ENCODE measurements at places on chromosomes 6 and 20.

DNA sequence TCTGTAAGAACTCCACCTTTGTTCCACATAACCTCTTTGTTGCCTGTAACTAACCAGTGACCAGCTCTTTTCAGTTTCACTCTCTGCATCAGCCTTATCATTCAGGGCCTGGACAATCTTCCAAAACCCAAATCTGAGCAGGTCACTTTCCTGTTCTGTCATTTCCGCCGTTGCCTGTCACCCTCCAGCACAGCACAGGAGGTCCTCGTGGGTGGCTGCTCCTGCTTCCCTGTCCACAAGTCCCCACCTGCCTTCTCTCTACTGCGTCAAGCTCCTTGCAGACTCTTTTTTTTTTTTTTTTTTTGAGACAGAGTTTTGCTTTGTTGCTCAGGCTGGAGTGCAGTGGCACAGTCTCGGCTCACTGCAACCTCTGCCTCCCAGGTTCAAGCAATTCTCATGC is 73.9 kb downstream of the MTHFD1L start:
- no peak for DNase-seq
- no peaks in the 10 kb centered on the region for H3K4me1 ChIP-seq
- H3K4me3 ChIP-seq, result no peak overlapping the region
- no peaks in the 10 kb centered on the region for H3K27me3 ChIP-seq
- H3K36me3 ChIP-seq, result peaks cover 27% of the 10 kb centered on the region

DNA sequence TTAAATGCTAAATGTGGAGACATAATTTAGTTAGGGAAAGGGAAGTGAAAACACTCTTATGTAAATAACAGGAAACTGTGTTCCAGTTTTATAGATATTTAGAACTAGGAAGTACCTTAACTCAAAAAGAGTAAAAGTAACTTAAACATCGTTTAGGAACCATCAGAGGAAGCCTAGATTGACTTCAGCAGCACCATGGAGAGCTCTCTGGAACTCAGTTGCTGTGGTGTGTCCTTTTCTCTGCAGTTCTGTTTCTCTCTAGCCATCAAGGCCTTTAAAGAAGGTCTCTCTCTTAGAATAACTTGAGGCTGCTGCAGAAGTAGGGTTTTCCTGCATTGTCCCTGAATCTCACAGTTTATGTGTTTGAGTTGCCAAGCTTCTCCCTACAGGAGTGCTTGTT is 26.9 kb downstream of the CLVS2 start:
- no peaks in the 10 kb centered on the region for H3K27me3 ChIP-seq
- H3K36me3 ChIP-seq, result no peaks in the 10 kb centered on the region
- no peak overlapping the region for H3K4me3 ChIP-seq

DNA sequence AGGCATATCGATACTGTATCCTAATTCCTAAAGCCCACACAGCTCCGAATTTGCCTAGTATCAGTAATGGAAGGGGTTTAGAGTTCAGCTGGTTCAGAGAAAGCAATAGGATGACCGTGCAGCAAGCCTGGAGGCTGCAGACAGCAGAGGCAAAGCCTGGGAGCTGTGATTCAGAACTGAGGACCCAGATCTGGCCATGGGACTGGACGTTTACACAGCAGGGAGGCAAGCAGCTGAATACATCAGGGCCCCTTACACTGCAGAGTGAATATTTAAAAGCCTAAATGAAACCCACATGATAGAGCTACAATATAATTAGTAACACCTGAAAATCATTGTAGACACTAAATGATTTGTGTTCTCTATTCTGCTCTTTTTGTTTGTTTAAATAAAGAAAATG is 38.0 kb downstream of the ELOVL2 start:
- DNase-seq, result no peak
- H3K27me3 ChIP-seq, result peaks cover 5% of the 10 kb centered on the region
- H3K36me3 ChIP-seq, result no peaks in the 10 kb centered on the region
- peaks cover 16% of the 10 kb centered on the region for H3K4me1 ChIP-seq

DNA sequence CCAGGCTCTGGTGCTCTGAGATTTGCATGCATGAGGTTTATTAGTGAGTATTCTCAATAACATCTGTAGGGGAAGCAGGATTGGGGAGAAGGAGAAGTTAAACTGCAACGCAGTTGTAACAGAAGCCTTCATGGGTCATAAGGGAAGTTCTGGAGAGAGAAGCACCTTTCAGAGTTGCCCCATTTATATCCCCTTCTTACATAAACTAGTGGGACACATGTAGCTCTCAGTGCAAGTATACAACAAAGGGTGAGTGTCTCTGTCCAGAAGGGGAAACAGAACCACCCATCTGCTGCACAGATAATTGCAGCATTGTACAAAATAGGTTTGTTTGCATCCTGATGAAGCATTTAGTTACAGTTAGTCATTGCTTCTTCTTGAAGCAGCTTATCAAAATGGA is 4.3 kb upstream of the ADGB start:
- H3K4me3 ChIP-seq, result no peak overlapping the region
- H3K4me1 ChIP-seq, result peaks cover 9% of the 10 kb centered on the region
- H3K27ac ChIP-seq, result no peak overlapping the region
- no peaks in the 10 kb centered on the region for H3K27me3 ChIP-seq

DNA sequence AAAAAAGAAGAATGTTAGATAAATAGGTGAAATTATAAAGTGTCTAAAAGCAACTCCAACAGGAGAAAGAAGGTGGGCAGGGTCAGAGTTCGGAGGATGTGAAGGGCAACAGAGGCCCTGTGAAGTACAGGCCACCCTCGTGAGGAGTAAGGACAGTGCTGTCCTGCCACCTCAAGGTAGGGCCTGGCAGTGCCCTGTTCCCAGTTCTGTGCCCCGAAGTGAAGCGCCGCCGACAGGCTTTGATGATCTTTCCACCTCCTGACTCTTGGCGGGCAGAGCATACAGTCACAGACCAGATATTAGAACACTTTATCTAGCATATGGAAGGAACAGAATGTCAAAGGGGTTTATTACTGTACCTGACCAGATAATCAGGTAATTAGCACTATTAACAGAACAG is 75.8 kb downstream of the GJA10 start:
- H3K36me3 ChIP-seq, result no peaks in the 10 kb centered on the region
- peaks cover 3% of the 10 kb centered on the region for H3K27me3 ChIP-seq
- H3K4me1 ChIP-seq, result no peaks in the 10 kb centered on the region
- no peak for DNase-seq

DNA sequence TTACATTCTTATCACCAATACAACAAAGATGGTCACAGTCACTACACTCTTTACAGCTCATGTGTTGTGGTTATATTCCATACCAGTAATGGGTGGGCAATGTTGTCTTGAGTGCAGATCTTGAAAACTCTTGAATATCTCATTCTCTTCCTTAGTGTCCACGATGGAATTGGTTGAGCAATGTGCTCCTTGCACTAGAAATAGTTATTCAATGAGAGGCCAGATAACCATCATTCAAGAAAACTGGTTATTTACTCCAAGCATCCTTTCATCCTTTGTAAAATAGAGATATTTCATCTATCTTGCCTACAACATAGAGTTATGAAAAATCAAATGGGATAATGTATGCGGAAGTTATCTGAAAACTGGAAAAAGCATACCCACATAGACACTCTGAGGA is 215.9 kb downstream of the ARHGAP18 start:
- no peaks in the 10 kb centered on the region for H3K27me3 ChIP-seq
- H3K27ac ChIP-seq, result no peak overlapping the region
- H3K4me1 ChIP-seq, result peaks cover 6% of the 10 kb centered on the region
- DNase-seq, result no peak
- no peak overlapping the region for H3K4me3 ChIP-seq
- H3K36me3 ChIP-seq, result no peaks in the 10 kb centered on the region

GRCh38 chr20:53903652-53903987 is 166.8 kb downstream of the BCAS1 start:
- no peaks in the 10 kb centered on the region for H3K27me3 ChIP-seq
- DNase-seq, result no peak
- H3K4me1 ChIP-seq, result peaks cover 18% of the 10 kb centered on the region
- H3K27ac ChIP-seq, result no peak overlapping the region
- no peak overlapping the region for H3K4me3 ChIP-seq

- H3K27ac ChIP-seq, result no peak overlapping the region
- no peak overlapping the region for H3K4me3 ChIP-seq
- no peaks in the 10 kb centered on the region for H3K27me3 ChIP-seq
These were observed 63.1 kb downstream of the TTI1 start for GRCh38 chr20:37969949-37970855.

GRCh38 chr6:89284081-89284480 is 31.0 kb downstream of the GABRR2 start:
- peaks cover 1% of the 10 kb centered on the region for H3K4me1 ChIP-seq
- DNase-seq, result no peak
- H3K36me3 ChIP-seq, result no peaks in the 10 kb centered on the region
- no peak overlapping the region for H3K27ac ChIP-seq
- peaks cover 9% of the 10 kb centered on the region for H3K27me3 ChIP-seq

DNA sequence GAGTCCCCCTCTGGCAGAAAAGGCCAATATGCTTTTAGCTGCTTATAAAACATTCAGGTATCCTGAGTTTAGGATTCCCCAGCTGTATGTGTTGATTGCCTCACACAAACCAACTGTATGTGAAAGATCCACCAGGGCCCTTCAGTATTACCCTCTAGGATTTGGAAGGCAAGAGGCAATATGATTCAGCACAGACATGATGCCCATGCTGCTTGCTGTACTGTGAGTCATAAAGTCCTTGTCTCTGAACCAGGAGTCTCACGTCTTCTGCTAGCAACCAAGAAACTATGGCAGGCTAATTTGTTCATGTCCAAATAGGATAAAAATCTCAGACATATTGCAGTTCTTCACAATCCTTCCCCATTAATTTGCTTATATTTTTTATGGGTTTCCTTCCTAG is 789.2 kb upstream of the SLC35B3 start:
- no peaks in the 10 kb centered on the region for H3K27me3 ChIP-seq
- no peak overlapping the region for H3K27ac ChIP-seq
- no peak for DNase-seq
- no peaks in the 10 kb centered on the region for H3K36me3 ChIP-seq

DNA sequence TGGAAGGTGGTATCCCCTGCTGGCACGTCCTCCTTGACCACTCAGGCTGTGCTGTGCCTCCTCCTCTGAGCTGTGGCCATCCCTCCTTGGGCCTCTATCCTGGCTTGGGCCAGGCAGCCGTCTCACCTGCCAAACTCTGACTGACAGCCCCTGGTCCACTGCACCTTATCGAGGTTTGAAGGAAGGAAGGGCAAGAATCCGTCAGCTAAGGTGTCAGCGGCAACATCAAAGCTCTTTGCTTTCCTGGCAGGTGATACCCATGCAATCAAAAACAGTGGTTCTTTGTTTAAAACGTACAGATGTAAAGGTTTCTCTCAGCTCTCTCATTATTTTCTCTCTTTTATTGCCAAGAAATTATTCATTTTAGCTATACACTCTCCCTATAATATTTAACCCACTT is 203.9 kb downstream of the TBXT start:
- H3K4me1 ChIP-seq, result no peaks in the 10 kb centered on the region
- H3K27me3 ChIP-seq, result peaks cover 28% of the 10 kb centered on the region
- H3K27ac ChIP-seq, result no peak overlapping the region
- no peak overlapping the region for H3K4me3 ChIP-seq
- DNase-seq, result no peak

GRCh38 chr6:4274382-4275082 is 139.2 kb upstream of the ECI2 start:
- DNase-seq, result no peak
- H3K27me3 ChIP-seq, result no peaks in the 10 kb centered on the region
- H3K4me1 ChIP-seq, result peaks cover 28% of the 10 kb centered on the region
- peak overlapping the region; percentile 93 for H3K27ac ChIP-seq

DNA sequence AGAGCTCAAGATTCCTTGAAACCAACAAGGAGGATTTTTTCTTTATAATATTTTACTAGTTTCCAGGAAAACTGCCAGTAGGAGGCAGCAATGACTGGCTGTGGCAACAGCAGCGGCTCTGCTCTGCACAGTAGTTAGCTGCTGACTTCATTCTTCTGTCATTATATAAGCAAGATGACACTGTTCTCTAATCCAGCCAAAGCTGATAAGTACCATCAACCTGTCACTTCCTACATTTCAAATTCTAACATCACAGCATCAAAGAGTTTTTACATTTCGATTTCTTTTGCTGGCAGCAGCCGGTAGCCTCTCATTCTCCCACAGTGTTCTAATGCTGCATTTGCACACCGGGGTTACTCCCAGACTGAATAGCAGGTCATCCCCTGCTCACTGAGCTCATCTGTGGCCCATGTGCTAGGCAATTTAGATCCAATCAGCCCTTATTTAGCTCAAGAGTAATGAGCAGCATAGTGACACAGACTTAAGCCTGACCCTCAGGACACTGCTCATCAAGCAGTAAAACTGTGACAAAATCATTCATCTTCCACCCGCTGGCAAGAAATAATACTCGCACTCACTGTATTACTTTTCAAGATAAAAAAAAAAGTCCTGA is 67.8 kb downstream of the MMS22L start:
- peak; percentile 10 for DNase-seq
- H3K36me3 ChIP-seq, result no peaks in the 10 kb centered on the region
- no peaks in the 10 kb centered on the region for H3K27me3 ChIP-seq
- no peak overlapping the region for H3K4me3 ChIP-seq
- H3K27ac ChIP-seq, result peak overlapping the region; percentile 56

GRCh38 chr20:17872959-17873358 is 95.6 kb downstream of the SNX5 start:
- DNase-seq, result no peak
- no peak overlapping the region for H3K4me3 ChIP-seq
- H3K27me3 ChIP-seq, result peaks cover 22% of the 10 kb centered on the region
- H3K4me1 ChIP-seq, result peaks cover 16% of the 10 kb centered on the region
- H3K27ac ChIP-seq, result no peak overlapping the region

GRCh38 chr6:4164117-4164442 is 28.7 kb upstream of the ECI2 start:
- H3K27me3 ChIP-seq, result peaks cover 4% of the 10 kb centered on the region
- no peak overlapping the region for H3K4me3 ChIP-seq
- no peak overlapping the region for H3K27ac ChIP-seq
- no peak for DNase-seq
- peaks cover 4% of the 10 kb centered on the region for H3K36me3 ChIP-seq

DNA sequence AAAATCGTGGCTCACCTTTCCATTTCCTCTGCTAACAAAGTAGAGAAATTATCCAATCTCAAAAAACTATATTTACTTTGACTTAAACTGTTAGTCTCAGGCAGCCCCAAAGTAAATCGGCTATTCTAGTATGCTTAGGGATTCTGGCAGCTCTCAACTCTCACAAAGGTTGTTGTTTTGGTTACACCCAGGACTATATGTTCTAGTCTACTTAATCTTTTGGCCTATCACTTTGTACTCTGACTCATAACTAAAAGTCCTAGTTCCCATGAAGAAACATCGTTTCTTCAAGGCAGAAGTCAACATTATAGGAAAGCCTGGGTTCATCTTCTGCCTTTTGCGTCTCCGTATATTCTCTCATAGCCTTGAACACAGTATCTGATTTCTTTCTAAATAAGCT is 42.3 kb downstream of the MYLK4 start:
- no peak overlapping the region for H3K27ac ChIP-seq
- no peak overlapping the region for H3K4me3 ChIP-seq
- H3K4me1 ChIP-seq, result no peaks in the 10 kb centered on the region
- no peak for DNase-seq
- H3K27me3 ChIP-seq, result peaks cover 7% of the 10 kb centered on the region

DNA sequence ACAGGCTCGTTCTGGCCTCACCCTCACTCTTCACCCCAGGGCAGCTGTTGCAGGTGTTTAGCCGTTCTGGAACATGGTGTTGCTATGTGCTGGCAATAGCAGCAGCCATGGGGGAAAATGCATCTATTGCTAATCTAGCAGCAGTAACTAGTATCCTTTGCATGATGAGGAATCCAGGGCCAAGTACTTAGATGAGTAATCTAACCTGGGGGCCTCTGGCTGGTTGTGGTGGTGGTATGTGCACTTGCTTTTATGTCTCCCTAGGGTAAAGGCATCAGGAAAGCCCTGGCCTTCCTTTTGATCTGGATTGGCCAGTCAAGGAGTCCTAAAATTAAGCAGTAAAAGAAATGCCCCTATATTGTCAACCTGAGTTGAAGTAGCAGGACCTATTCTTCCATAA is 594.5 kb upstream of the MAP3K7 start:
- no peaks in the 10 kb centered on the region for H3K36me3 ChIP-seq
- H3K4me1 ChIP-seq, result peaks cover 5% of the 10 kb centered on the region
- no peak overlapping the region for H3K4me3 ChIP-seq
- no peak for DNase-seq
- no peaks in the 10 kb centered on the region for H3K27me3 ChIP-seq

Measured in progenitor cell of endocrine pancreas (in vitro differentiated cells).